ENCODE measurements at places on chromosomes 2 and 18.

DNA sequence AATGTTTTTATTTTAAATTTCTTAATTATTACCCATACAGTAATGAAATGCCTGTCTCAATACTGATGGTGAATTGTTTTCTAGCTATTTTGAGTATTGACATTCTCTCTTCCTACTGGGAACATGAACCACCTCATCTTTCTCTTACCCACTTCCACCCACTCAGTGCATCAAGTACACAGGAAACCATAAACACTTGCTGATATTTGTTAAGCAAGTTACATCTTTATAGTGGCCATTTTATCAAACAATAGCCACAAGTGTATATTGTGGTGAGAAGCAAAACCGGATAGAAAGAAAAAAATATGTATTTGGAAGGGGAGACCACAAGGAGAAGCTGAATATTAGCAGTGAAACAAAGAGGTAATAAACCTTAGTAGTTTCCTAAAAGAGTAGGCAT, 368.1 kb upstream of the HNRNPA3 start:
- DNase-seq: no peak

DNA sequence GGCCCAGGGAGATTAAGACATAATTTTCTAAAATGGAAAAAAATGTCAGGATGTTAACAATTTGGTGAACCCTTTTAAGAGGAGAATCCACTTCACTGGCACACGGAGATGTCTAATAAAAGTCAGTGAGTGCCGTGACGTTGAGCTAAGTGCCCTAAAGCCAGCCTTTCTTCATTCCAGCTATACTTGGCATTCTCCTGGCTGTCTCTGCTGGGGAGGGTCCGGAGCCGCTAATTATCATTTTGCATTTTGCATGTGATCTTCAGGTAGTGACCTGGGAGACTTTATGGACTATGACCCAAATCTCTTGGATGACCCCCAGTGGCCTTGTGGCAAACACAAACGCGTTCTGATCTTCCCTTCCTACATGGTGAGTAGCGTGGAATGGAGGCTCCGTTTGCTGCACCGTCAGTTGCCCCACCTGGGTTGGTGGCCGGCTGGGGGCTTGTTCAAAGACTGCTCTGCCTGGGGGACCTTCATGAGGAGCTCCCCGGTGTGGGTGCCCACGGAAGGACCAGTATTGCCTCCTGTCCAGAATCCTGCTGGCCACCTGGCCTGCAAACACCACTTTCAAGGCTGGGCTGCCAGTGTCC, 101.7 kb downstream of the CABLES1 start:
- DNase-seq: no peak

GRCh38 chr18:10252952-10253705, 201.3 kb upstream of the APCDD1 start:
- no peak for DNase-seq

DNA sequence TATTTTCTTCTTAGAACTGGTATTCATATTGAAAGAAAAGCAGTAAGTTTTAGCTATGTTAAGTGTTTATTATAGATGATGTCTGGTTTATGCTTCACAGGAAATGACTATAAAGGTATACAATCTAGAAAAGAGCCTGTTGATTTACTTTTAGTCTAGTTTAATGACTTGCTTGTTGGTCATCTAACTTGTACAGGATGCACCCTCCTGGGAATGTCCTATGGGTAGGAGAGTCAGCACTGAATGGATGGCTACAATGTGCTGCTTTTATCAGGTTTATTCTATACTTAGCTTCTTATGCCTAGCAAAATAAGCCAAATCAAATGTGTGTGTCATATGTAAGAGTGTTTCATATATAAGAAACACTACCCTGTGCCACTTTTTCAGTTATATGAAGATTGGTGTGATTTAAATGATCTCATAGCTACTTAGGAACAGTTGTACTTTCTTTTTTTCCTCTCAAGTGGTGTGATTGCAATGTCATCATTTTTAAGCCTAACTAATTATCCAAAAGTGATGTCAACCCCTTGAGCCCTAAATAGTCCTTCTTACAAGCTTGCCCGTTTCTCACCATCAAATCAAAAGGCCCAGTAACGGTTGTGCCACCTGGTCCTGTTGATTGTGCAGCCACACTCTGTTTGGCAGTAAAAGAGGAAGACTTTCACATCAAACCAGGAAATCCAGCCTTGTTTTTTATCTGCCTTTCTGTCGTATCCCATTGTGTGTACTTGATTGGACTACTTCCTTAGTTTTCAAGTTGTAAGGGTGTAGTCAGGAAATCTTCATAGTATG, 176.0 kb downstream of the DIS3L2 start:
- no peak for DNase-seq

- DNase-seq: no peak
These were observed 44.0 kb downstream of the KLF7 start for GRCh38 chr2:207121784-207122183.
